ENCODE measurements at places on chromosomes 3 and 15. TPM values are rescaled to one million over a fixed set of nuclear protein-coding genes. Genes with fewer than 3 reads are reported as not detected.

The SKOR1 gene
- total RNA-seq, result 0.46 TPM

The SLC9C1 gene
- 0.28 TPM for total RNA-seq

The CCR5 gene
- 4.4 TPM for total RNA-seq

The OXTR gene
- total RNA-seq, result 2.6 TPM

The TMEM212 gene
- 11.5 TPM for total RNA-seq

The IL20RB gene
- 1.3 TPM for total RNA-seq

The NR2F2 gene
- total RNA-seq, result 41.9 TPM

The SH2D7 gene
- total RNA-seq, result not detected

The KBTBD13 gene
- 0.23 TPM for total RNA-seq

The ATP13A4 gene
- total RNA-seq, result 202 TPM

The TMEM266 gene
- total RNA-seq, result 1.1 TPM

The ITIH1 gene
- 0.34 TPM for total RNA-seq

The LNP1 gene
- total RNA-seq, result 5.8 TPM

The CPN2 gene
- not detected for total RNA-seq

The BCL2A1 gene
- 27.4 TPM for total RNA-seq

- no peak for DNase-seq
Measured at GRCh38 chr15:74893627-74894026, 3.8 kb downstream of the MPI start.

GRCh38 chr3:45760878-45761711 lies 35.2 kb downstream of the SLC6A20 start:
- peak; percentile 76 for DNase-seq

DNA sequence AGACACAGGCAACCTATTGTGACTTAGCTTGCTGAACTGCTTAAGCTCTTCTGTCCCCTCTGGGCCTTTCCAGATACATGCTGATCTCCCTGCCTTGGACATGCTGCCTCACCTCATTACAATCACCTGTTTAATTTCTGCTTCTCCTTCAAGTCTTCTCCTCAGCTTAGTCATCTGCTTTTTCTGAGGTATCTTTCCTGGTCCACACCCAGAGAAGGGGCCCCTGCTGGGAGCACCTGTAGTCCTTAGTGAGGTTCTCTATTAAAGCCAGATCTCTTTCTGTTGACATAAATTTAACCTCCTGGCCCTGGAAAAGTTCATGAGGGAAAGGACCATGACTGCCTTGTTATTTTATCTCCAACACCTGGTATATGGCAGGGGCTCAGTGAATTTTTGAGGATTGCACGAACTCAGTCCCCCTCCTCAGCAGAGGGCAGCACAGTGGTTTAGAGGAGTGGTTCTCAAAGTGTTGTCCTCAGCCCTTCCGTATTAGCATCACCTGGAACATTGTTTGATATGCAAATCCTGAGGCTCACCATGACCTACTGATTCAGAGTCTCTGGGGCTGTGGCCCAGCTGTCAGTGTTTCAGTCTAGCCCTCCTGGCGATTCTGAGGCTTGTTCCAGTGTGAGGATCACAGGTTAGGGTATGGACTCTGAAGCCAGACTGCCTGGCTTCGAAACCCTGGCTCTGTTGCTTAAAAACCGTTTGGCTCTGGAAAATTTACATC lies 12.7 kb downstream of the COL6A6 start:
- DNase-seq, result no peak

DNA sequence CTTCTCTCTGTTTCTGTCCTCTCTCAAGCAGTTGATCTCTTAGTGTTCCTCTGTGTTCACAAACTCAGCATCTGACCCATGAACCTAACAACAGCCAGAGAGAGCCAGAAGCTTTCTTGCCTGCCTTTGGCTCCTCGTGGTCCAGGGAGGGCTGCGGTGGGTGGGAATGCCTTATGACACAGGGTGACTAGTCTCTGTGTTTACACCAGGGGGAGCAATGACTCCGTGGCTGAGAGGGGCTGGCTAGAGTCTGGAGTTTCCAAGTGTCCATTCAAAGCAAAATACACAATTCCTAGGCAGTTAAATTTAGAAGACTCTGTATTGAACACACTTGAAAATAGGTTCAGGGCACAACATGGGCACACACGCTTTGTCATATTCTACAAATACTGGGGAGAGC lies 370.0 kb upstream of the FRG2C start:
- peak; percentile 55 for DNase-seq

DNA sequence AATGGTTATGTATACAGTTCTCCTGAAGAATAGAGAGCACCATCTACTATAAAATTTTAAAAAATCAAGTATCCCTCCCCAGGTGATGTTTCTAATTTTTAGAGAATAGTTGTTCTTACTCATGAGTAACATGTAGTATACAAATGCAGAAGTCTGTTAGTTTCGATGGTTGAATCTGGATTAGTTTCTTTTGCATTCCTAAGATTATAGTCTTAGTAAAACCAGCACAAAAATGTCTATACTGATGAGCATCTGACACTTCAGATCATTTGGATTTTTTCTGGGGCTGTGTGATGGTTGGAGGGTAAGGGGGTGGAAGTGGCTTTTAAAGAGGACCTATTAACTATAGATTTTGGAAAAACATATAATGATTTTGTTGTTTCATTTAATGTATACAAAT lies 167.3 kb upstream of the SGO1 start:
- no peak for DNase-seq

- DNase-seq, result no peak
Measured at GRCh38 chr15:98123297-98123696, 162.8 kb downstream of the ARRDC4 start.

DNA sequence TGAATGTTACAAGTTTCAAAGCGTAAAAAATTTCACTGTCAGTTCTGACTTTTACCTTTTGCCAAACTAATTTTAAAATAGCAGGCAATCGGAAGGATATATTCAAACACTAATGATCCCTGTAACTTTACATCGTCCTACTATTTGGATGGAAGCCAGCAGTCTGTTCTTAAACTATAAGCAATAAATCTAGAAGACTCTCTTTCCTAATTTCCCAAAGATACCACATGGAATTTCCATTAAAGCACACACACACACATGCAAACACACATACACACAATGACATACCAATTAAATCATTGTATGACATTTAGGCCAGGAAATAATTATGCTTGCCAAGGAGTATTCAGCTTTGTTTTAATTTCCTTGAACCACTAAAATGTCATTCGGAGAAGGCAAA lies 32.0 kb downstream of the IL17RD start:
- DNase-seq, result peak; percentile 43

GRCh38 chr15:64720188-64720587 lies 55.2 kb downstream of the RBPMS2 start:
- peak; percentile 19 for DNase-seq

DNA sequence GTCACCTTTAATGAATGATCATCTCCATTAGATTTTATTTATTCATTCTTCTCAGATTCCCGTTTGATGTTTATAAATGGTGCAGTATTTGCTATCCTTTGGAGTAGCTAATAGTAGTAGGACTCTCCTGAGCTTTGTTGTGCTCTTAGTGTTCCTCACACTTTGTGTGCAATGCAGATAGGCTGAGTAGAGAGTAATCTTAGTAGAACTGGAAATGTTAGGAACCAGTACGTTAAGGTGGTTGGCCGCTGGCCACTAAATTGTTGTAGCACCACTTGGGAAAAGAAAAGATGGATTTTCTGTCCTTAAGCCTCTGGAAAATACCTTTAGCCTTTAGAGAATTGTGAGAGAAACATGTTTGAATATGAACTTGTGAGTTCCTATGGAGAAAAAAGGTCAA lies 19.9 kb upstream of the EBLN2 start:
- DNase-seq, result peak; percentile 25

GRCh38 chr3:34886443-34886842 lies 752.9 kb upstream of the ARPP21 start:
- no peak for DNase-seq

GRCh38 chr15:79923079-79923514 lies 26.3 kb upstream of the MTHFS start:
- DNase-seq, result peak; percentile 70

DNA sequence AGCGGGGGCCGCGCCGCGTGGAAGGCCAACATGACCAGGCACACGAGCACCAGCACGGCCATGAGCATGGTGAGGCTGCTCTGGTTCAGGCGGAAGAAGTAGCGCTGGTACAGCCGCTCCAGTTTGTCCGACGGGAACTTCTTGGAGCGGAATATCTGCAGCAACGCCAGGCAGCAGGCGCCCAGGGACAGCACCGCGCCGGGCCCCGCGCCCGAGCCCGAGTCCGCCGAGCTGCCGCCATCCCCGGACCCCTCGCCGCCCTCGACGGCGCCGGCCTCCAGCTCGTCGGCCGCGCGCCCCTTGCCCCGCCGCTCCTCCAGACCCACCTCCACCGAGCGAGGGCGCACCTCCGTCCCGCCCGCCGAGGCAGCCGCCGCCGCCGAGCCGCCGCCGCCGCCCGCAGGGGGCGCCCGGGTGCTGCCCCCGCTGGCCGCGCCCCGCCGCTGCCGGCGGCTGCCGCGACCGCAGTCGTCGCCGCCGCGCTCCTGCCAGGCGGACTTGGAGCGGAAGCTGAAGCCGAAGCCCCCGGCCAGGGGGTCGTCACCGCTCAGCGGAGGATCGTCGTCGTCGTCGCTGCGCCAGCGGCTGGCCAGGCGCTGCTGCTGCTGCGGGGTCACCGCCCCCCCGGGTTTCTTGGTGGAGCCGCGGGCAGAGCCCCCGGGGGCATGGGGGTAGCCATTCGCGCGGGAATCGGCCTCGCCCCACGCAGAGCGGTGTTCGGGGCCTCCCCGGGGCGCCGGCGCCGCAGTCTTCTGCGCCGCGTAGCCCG lies 957 bp downstream of the ADCY5 start:
- peak; percentile 45 for DNase-seq

GRCh38 chr15:58355382-58355971 lies 76.3 kb upstream of the LIPC start:
- no peak for DNase-seq

DNA sequence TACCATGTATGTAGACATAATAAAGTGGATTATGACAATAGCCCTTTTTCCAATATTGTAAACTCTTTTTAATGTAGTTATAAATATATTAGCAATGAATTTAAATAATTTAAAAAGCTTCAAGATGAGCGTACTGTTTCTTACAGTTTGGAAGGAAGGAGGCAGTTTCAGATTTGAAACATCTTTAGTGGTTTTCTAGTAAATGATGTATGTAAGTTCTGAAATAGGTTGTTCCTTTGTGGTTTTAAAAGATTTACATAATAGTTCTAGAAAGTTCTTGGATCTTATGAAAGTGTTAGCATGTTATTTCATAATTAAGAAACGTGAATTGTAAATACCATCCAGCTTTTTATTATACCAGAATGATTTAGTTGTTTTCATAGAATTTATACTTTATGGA lies 16.0 kb downstream of the DNAJC19 start:
- DNase-seq, result no peak

DNA sequence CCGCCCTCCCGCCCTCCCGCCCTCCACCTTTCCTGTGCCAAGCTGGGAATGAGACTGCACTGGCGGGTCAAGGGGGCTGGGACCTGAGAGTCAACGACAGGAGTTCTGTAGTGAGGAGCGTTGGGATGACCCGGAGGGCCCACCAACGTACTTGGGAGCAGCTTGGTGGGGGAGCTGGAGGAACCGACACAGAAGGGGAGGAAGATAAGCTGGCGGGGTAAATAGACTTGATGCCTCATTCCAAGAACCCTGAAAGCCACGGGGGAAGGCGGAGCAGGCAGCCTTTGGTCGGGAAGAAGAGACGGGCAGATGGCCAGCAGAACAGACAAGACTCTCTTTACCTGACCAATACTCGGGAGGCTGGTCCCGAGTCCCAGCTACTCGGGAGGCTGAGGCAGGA lies 277 bp downstream of the FMN1 start:
- DNase-seq, result peak; percentile 11

GRCh38 chr3:9023226-9023590 lies 59.9 kb upstream of the RAD18 start:
- DNase-seq, result no peak

- DNase-seq, result peak; percentile 72
Measured at GRCh38 chr15:71386448-71387236, 271.4 kb downstream of the THSD4 start.

DNA sequence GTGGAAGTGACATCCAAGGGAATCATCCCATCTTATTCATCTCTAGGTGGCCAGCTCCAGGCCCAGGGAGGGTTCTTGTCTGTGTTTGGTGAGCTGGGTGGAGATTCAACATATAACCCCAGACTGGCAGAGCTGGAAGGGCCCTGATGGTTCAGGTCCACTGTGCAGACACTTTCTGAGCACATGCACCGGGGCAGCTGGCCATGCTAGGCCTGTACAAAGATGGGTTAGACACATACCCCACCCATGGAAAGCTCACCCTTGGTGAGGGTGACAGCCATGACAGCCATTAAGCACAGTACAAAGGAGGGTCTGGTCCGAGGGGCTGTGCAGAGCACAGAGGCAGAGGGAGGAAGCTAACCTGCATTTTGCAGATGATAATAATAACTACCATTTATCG lies 100.4 kb downstream of the CORO2B start:
- DNase-seq, result no peak

Measured in lung (tissue), 17 donors.